ENCODE measurements at places on chromosomes 2 and 18.
A peak's percentile ranks its signal among the peaks of the same experiment; 100 is the strongest.

GRCh38 chr2:62014102-62014501 lies 108.6 kb downstream of the COMMD1 start:
- no peaks in the 10 kb centered on the region for H3K36me3 ChIP-seq
- no peak overlapping the region for H3K4me3 ChIP-seq
- H3K27me3 ChIP-seq: no peaks in the 10 kb centered on the region
- H3K27ac ChIP-seq: peak overlapping the region; percentile 53
- H3K4me1 ChIP-seq: no peaks in the 10 kb centered on the region

DNA sequence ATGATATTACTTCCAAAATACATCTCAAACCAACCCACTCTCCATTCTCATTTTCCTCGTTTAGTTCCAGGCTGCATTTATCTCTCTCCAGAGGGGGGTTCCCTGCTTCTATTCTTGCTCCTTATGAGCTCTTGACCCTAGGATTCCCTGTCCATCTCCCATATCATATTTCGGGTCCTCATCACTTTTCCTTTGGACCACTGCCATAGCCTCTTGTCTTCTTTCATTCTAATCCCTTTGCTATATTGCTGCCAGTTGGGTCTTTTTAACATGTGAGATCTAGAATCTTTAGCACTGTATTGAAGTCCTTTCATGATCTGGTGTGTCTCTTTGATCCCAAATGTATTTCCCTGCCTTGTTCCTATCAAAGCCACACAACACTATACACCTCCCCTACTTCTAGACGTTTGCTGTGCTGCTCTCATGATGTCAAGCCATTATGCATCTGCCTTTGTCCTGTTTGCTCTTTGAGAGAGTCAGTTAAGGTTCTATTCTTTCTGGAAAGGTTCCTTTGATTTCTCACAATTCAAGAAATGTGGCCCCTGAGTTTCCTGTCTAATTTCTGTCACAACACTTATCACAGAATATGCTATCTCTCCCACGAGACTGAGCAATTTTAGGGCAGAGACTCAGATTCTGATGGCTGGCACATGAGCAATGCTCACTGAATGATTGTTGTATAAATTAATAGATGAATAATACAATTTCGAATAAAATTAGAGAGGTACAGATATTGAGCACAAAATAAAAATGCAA lies 43.2 kb upstream of the SESTD1 start:
- no peak overlapping the region for H3K27ac ChIP-seq
- DNase-seq: no peak
- H3K4me3 ChIP-seq: no peak overlapping the region

DNA sequence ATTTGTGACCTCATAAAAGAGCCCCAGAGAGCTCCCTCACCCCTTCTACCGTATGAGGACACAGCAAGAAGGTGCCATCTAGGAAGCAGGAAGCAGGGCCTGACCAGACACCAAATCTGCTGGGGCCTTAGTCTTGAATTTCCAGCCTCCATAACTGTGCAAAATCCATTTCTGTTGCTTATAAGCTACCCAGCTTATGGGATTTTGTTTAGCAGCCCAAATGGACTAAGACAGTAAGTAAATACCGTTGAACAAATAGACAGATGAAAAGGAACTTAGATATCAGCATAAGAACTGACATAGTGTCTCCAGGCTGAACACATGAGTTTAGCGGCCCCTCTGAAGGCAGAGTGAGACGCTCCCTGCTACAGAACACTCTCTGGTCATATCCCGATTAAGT lies 130.9 kb downstream of the UXS1 start:
- no peak overlapping the region for H3K27ac ChIP-seq
- H3K27me3 ChIP-seq: peaks cover 11% of the 10 kb centered on the region
- no peak for DNase-seq
- H3K36me3 ChIP-seq: no peaks in the 10 kb centered on the region
- no peak overlapping the region for H3K4me3 ChIP-seq

GRCh38 chr2:157874997-157875640 lies 1.0 kb downstream of the ACVR1 start:
- H3K4me3 ChIP-seq: peak overlapping the region; percentile 89
- no peaks in the 10 kb centered on the region for H3K36me3 ChIP-seq
- H3K27me3 ChIP-seq: no peaks in the 10 kb centered on the region
- no peaks in the 10 kb centered on the region for H3K4me1 ChIP-seq
- H3K27ac ChIP-seq: peak overlapping the region; percentile 98
- DNase-seq: peak; percentile 68

GRCh38 chr2:145655165-145655765 lies 1135.3 kb upstream of the ZEB2 start:
- H3K36me3 ChIP-seq: no peaks in the 10 kb centered on the region
- DNase-seq: no peak

GRCh38 chr2:53289309-53290006 lies 478.1 kb upstream of the CHAC2 start:
- no peak overlapping the region for H3K27ac ChIP-seq
- no peak overlapping the region for H3K4me3 ChIP-seq
- H3K36me3 ChIP-seq: no peaks in the 10 kb centered on the region
- no peaks in the 10 kb centered on the region for H3K4me1 ChIP-seq

GRCh38 chr18:23279931-23280330 lies 144.6 kb downstream of the CABLES1 start:
- DNase-seq: no peak
- no peaks in the 10 kb centered on the region for H3K36me3 ChIP-seq
- H3K27ac ChIP-seq: no peak overlapping the region
- H3K4me3 ChIP-seq: no peak overlapping the region
- H3K27me3 ChIP-seq: no peaks in the 10 kb centered on the region
- H3K4me1 ChIP-seq: no peaks in the 10 kb centered on the region

DNA sequence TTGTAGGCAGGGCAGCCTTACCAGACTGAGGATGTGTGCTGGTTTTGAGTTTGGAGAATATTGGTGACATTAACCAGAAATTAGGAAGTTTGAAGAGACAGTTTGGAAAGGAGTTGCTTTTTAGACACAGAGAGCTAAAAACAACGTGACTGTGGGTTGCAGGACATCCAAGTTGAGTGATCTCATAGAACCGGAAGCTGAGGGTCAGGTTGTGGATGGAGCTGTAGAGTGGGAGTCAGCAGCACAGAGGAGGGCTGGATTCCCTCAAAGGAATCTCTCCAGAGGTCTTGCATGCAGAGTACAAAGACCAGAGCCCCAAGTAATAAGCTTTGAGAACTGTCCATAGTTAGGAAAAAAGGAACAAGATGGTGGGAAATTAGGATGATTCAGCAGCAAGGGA lies 9.3 kb downstream of the MAPRE3 start:
- peaks cover 21% of the 10 kb centered on the region for H3K4me1 ChIP-seq
- peak overlapping the region; percentile 27 for H3K27ac ChIP-seq
- no peaks in the 10 kb centered on the region for H3K36me3 ChIP-seq
- no peak overlapping the region for H3K4me3 ChIP-seq

GRCh38 chr2:54103454-54104314 lies 11.7 kb upstream of the ACYP2 start:
- H3K27ac ChIP-seq: no peak overlapping the region
- H3K4me3 ChIP-seq: no peak overlapping the region
- H3K36me3 ChIP-seq: no peaks in the 10 kb centered on the region
- H3K4me1 ChIP-seq: no peaks in the 10 kb centered on the region
- H3K27me3 ChIP-seq: no peaks in the 10 kb centered on the region

GRCh38 chr2:224930124-224930523 lies 112.1 kb downstream of the DOCK10 start:
- no peaks in the 10 kb centered on the region for H3K36me3 ChIP-seq
- H3K27ac ChIP-seq: no peak overlapping the region
- no peaks in the 10 kb centered on the region for H3K4me1 ChIP-seq
- no peaks in the 10 kb centered on the region for H3K27me3 ChIP-seq

- H3K4me1 ChIP-seq: no peaks in the 10 kb centered on the region
- H3K27me3 ChIP-seq: no peaks in the 10 kb centered on the region
- H3K27ac ChIP-seq: no peak overlapping the region
- H3K4me3 ChIP-seq: no peak overlapping the region
- H3K36me3 ChIP-seq: no peaks in the 10 kb centered on the region
These were observed 181.4 kb downstream of the BARD1 start for GRCh38 chr2:214628091-214628490.

- no peak overlapping the region for H3K27ac ChIP-seq
- no peaks in the 10 kb centered on the region for H3K27me3 ChIP-seq
- no peaks in the 10 kb centered on the region for H3K36me3 ChIP-seq
- H3K4me1 ChIP-seq: no peaks in the 10 kb centered on the region
- no peak overlapping the region for H3K4me3 ChIP-seq
These were observed 4.8 kb upstream of the KDM3A start for GRCh38 chr2:86436328-86436727.

- no peaks in the 10 kb centered on the region for H3K4me1 ChIP-seq
- no peak overlapping the region for H3K4me3 ChIP-seq
- no peaks in the 10 kb centered on the region for H3K27me3 ChIP-seq
- H3K36me3 ChIP-seq: no peaks in the 10 kb centered on the region
These were observed 533.8 kb downstream of the ADCYAP1 start for GRCh38 chr18:1438458-1438910.

GRCh38 chr2:151518802-151519201 lies 109.1 kb downstream of the RIF1 start:
- no peak overlapping the region for H3K4me3 ChIP-seq
- no peak for DNase-seq
- no peaks in the 10 kb centered on the region for H3K27me3 ChIP-seq
- no peaks in the 10 kb centered on the region for H3K36me3 ChIP-seq
- H3K4me1 ChIP-seq: no peaks in the 10 kb centered on the region
- no peak overlapping the region for H3K27ac ChIP-seq

DNA sequence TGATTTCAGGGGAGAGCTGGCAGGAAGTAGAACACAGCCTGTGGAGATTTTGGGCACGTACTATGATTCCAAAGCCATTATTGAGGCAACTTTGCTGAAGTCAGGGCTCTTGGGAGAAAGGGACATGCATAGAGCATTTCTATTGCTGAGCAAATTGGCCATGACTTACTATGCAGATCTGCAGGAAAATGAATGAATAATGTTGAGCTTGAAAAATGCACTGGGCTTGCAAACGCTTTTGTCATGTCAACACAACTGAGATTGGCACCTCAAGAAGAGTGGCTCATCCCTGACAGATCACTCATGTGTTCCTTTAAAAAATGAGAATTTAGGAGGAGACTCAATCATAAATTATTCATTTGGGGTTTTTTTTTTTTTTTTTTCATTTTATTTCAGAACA lies 230.5 kb downstream of the MBD2 start:
- no peaks in the 10 kb centered on the region for H3K4me1 ChIP-seq
- DNase-seq: no peak
- H3K4me3 ChIP-seq: no peak overlapping the region

DNA sequence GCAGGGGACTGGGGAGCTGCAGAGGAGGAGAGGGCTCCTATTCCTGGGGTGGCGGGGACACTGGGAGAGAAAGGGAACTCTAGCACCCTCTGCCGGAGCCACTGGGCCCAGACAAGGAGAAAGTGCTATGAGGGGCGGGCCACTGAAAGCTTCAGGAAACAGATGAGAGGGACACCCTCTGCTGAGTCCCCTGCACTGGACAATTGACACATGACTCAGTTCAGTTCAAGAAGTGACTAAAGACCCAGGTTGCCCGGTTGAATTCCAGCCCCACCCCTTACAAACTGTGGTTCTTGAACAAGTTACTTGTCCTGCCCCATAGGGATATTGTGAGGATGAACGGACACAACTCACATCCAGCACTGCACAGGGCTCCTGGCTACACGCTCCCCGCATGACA lies 5.0 kb downstream of the RUFY4 start:
- no peaks in the 10 kb centered on the region for H3K36me3 ChIP-seq
- H3K4me1 ChIP-seq: no peaks in the 10 kb centered on the region
- H3K4me3 ChIP-seq: no peak overlapping the region
- no peaks in the 10 kb centered on the region for H3K27me3 ChIP-seq

GRCh38 chr2:236969767-236970655 lies 115.7 kb upstream of the COPS8 start:
- H3K4me1 ChIP-seq: no peaks in the 10 kb centered on the region
- no peak for DNase-seq
- no peaks in the 10 kb centered on the region for H3K27me3 ChIP-seq
- peak overlapping the region; percentile 26 for H3K27ac ChIP-seq
- no peak overlapping the region for H3K4me3 ChIP-seq
- no peaks in the 10 kb centered on the region for H3K36me3 ChIP-seq

GRCh38 chr2:109623923-109624322 lies 9.8 kb downstream of the SOWAHC start:
- DNase-seq: no peak
- no peaks in the 10 kb centered on the region for H3K27me3 ChIP-seq
- no peaks in the 10 kb centered on the region for H3K4me1 ChIP-seq
- no peaks in the 10 kb centered on the region for H3K36me3 ChIP-seq

All from breast epithelium (tissue), 4 donors.